ENCODE measurements at places on chromosomes 16 and 17.

GRCh38 chr16:53041320-53042051 lies 11.2 kb downstream of the CHD9NB start:
- no peak for DNase-seq

GRCh38 chr17:44115585-44116415 lies 7.6 kb downstream of the HDAC5 start:
- peak; percentile 72 for DNase-seq

DNA sequence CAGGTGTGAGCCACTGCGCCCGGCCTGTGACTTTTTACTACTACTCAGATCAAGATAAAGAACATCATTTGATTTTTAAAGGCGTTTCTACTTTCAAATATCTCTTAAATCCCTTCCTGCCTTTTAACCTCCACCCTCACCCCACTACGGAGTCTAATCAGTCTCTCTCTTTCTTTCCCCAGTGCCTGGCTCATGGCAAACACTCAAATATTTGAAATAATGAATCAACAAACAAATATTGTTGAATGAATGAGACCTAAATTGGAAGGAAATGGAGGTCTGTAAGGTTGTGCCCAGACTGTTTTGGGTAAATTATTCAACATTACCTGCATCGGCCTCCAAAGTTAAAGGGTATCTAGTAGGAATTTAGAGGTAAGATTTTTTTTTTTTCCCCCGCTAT lies 14.7 kb downstream of the COPZ2 start:
- no peak for DNase-seq

- no peak for DNase-seq
These were observed 8.6 kb downstream of the ESRP2 start for GRCh38 chr16:68227183-68227793.

GRCh38 chr17:63954402-63955063 lies 18.2 kb downstream of the SCN4A start:
- no peak for DNase-seq

GRCh38 chr17:41680426-41681040 lies 8.2 kb upstream of the EIF1 start:
- DNase-seq, result no peak

DNA sequence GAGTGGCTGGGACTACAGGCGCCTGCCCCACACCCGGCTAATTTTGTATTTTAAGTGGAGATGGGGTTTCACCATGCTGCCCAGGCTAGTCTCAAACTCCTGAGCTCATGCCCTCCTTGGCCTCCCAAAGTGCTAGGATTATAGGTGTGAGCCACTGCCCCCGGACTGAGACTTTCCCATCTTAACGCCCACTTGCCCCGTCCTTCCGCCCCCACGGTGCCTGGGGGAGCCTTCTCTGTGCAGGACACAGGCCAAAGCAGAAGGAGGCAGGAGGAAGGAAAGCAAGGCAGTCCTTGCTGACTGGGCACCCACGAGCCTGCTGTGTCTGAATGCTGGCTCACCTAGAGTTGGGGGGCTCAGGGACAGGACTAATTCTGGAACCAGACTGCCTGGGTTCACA lies 17.6 kb upstream of the GNG13 start:
- DNase-seq, result no peak

- no peak for DNase-seq
These were observed 54.4 kb downstream of the MPRIP start for GRCh38 chr17:17096438-17097178.

- DNase-seq, result no peak
These were observed 78.4 kb downstream of the CNGB1 start for GRCh38 chr16:57892447-57893096.

GRCh38 chr17:4249452-4250029 lies 14.2 kb downstream of the ANKFY1 start:
- DNase-seq, result peak; percentile 66

DNA sequence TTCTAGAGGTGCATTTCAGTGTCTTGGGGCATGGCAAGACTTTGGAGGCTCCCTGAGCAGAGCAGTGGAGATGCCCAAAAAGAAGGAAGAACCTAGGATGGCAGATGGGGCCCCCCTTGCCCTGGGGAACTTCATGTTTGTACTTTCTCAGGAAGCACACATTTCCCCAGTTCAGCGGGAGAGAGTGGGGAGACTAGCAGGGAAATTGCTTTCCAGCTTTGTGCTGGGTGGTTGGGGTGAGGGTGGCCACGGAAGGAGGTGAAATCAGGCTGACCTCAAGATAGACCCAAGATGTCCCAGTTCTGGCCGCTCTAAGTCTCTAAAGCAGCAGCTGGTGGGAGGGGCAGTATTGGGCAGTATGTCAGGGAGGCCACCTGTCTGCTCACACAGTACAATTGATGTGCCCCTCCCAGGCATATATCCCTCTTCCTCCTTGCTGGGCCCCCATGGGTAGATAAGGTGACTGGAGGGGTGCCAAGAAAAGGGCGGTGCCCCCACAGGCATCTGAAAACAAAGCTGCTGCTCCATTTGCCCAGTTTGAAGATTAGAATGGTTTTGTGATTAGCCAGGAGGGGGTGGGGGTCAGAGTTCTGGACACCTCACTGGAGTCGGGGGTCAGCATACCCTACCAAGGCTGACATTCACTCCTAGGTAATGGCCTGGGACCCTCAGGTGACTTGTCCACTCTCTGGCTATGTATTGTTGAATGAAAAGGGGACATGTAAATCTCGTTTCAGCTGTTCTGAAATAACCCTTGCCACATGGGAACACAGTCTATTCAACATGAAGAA lies 17.1 kb upstream of the NAGLU start:
- DNase-seq, result no peak

GRCh38 chr16:87692176-87692575 lies 73.6 kb downstream of the KLHDC4 start:
- DNase-seq, result no peak

DNA sequence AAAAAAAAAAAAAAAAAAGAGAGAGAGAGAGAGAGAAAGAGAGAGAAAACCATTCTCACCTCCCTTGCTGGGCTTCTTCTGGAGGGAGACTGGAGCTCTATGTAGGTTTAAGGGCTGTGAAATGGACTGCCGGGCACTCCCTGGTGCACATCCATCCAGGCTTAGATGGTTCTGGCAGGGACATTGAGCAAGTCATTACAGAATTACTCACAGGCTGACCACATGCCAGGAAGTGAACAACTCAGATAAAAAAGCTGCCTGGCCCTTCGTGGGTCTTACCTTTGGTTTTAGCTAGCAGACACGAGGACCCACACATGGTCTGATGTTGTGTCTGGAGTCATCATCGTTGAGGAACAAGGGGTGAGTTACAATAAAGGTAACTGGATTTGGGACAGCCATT lies 847.4 kb upstream of the EEF2KMT start:
- DNase-seq, result no peak

GRCh38 chr17:58232707-58233156 lies 5.7 kb upstream of the LPO start:
- no peak for DNase-seq

- no peak for DNase-seq
These were observed 5.1 kb downstream of the LYRM9 start for GRCh38 chr17:27888067-27888466.

DNA sequence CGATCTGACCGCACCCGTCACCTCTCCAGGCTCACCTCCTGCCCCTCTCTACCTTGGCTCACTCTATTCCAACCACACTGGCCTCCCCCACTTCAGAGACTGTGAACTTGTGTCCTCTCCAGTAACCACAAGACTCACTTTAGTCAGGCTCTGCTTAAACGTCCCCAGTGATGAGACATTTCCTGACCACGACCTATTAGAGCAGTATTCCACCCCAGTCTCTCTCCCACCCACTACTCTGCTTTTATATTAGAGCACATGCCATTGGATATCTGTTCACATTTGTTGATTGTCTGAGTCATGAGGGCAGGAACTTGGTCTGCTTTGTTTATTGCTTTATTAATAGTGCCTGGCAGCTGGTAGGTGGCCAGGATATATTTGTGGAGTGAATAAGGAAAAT lies 20.1 kb downstream of the COX11 start:
- no peak for DNase-seq

- no peak for DNase-seq
These were observed 82.8 kb downstream of the PLCG2 start for GRCh38 chr16:81861915-81862314.

DNA sequence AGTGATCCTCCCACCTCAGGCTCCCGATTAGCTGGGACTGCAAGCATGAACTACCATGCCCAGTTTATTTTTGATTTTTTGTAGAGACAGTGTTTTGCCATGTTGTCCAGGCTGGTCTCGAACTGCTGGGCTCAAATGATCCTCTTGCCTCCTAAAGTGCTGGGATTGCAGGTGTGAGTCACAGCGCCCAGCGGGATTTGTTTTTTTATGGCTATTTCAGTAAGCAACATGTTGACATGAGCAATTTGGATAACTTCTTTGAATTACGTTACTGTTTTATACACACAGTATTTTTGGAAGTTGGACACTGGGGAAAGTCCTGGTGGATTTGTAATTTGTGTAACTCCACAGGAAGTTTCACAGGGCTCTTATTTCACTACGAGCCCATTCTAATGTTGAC lies 18.5 kb upstream of the RHOT1 start:
- no peak for DNase-seq

GRCh38 chr17:40895106-40895730 lies 10.2 kb upstream of the KRT20 start:
- DNase-seq, result no peak

DNA sequence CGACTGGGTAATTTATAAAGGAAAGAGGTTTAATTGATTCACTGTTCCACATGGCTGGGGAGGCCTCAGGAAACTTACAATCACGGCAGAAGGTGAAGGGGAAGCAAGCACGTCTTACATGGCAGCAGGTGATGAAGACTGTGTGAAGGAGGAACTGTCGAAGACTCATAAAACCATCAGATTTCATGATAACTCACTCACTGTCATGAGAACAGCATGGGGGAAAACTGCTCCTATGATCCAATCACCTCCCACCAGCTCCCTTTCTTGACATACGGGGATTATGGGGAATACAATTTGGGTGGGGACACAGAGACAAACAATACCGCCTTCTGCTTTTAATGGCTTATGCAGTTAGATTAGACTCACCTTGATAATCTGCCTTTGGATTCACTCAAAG lies 19.4 kb upstream of the IRF8 start:
- no peak for DNase-seq

DNA sequence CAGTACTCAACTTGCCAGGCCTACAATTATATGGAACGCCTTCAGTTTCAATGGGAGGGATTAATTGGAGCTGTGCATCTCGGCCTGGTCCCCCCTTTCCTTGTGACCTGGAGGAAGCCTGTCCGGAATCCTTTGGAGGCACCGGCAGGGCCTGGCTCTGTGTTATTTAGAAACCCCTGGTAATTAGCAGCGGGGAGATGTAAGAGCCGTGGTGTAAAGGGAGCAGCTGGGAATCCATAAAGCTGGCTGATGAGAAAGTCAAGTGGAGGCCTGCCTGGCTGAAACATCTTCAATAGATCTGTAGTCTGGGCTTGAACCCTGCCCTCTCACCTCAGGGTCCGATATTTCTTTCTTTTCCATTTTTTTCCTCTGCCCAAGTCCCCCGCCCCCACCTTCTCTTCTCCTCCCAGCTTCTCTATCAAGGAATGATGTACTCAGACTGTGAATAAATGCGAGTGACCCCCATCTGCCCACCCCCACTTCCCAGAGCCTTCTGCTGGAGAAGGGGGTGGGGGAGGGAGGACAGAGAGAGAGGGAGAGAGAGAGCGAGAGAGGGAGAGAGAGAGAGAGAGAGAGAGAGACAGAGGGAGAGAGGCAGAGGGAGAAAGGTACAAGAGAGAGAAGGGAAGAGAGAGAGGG lies 495.5 kb upstream of the ZFHX3 start:
- DNase-seq, result no peak

GRCh38 chr16:61820398-61820797 lies 215.8 kb downstream of the CDH8 start:
- no peak for DNase-seq

DNA sequence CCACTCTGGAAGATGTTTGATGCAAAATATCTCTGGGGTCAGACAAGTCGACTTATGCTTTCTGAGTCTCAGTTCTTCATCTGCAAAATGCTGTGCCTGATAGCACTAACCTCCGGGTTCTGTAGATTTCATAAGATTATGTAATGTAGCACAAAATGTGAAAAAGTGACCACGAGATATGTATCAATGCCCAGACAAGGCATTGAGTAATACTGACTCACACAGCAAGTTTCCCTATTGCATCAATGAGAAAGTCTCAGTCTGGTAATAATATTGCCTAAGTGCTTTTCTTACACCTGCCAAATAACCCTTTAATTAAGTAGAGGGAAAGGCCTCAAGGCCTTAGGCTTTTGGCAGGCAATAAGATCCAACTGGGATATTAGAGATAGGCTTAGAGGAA lies 41.4 kb upstream of the MMP2 start:
- no peak for DNase-seq

GRCh38 chr17:79698146-79698846 lies 32.4 kb upstream of the ENPP7 start:
- DNase-seq, result no peak

- DNase-seq, result no peak
These were observed 4.7 kb downstream of the PLEKHG4 start for GRCh38 chr16:67283826-67284555.

GRCh38 chr16:74987027-74987681 lies 2.2 kb upstream of the WDR59 start:
- DNase-seq, result no peak

GRCh38 chr17:19676896-19677295 lies 28.3 kb downstream of the ALDH3A2 start:
- DNase-seq, result no peak

DNA sequence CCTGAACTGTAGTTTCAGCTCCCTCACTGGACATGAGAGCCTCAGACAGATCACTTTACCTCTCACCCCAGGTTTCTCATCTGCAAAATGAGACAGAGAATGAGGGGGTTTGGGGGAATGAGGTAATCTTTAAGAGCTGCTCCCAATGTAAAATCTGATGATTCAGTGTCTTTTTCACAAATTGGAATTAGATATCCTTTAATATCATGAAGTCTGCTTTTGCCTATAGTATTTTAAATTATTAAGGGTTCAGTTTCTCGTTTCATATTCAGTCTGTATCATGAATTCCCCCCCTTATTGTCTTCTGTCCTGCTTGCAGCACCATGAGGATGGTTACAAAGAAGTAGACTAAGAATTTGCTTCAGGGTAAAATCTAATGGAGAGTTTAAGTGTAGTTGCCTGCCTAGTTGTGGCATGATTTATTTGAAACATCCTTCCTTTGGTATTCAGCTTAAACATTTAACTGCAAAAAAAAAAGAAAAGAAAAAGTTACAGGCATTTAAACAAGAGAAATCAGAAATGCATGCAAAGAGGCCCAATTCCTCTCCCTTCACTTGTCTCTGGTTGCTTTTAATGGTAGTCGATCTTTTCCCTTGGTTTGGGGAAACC lies 77.3 kb downstream of the WNT3 start:
- DNase-seq, result no peak

- DNase-seq, result no peak
These were observed 213.1 kb downstream of the FOXL1 start for GRCh38 chr16:86791287-86792035.
